ENCODE measurements at places on chromosomes 13 and 19.

- DNase-seq, result no peak
These were observed 4.1 kb upstream of the C13orf46 start for GRCh38 chr13:113977976-113978375.

DNA sequence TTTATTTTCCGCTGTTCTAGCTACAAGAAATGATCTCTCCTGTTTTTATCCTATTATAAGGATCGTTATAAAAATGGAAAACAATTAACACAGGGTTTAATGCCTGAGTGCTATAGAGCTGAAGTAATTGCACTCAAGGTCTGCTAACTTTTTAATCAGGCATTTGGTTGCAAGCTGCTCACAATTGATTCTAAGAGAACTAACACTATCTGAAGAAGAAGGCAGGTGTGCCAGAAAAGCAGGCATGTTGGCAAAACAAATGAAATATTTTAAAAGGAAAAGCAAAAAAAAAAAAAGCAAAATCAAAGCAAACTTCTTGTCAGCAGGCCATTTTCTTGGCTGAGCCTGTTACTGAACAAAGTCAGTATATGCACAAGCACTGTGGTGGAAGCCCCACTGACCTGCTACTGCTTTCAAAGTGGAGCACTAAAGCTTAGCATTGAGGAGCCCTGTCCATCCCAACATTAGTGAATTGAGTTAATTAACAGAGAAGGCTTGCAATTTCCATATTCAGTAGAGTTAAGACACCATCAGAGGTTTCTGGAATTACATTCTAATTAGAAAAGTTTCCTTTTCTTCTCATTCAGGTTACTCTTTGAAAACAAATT, 574.2 kb downstream of the PCDH9 start:
- DNase-seq, result no peak

GRCh38 chr13:30071969-30072817, 221.8 kb upstream of the UBL3 start:
- no peak for DNase-seq

DNA sequence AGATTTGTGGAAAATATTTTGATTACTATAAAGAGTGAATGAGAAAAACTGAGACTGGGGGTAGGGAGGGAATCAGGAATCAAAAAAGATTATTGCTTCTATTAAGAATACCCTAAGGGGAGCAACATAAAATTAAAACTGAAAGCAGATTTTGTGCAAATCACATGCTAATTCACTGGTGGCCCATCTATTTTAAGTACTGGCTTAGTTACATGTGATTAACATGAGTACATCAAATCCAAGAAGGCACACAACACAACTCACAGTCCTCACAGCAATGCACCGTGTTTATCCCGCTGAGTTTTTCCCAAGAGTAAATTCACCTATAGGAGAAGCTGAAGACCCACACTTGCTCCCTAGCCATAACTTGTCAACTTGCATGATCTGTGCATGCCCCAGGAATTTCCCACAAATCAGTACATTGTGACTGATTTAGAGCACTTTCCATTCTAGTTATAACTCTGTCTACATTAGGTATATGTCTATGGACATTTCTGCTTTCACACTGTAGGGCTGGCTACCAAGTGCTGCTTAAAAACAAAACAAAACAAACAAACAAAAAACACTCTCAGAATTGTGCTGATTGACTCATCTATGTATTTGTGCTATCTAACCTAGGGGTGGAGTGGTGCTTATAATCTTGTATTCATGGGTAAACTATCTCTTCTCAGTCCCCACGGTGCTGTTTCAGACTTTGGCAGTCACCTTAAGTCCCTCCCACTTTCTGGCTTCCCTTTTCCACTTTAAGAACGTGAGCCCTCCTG, 24.3 kb downstream of the AMER2 start:
- no peak for DNase-seq

DNA sequence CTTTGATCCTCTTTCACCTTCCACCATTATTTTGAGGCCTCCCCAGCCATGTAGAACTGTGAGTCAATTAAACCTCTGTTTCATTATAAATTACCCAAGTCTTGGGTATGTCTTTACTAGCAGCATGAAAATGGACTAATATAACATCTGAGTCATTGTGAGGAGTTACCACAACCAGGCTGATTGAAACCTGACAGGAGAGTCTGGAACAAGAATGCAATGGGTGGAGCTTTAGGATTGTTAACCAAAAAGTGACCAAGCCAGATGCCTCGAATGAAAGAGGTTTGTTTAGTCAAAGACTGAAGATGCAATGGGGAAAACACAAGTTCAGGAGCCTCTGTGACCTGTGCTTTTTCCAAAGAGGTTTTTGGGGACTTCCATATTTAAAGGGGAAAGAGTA, 659.0 kb downstream of the SLITRK6 start:
- no peak for DNase-seq

DNA sequence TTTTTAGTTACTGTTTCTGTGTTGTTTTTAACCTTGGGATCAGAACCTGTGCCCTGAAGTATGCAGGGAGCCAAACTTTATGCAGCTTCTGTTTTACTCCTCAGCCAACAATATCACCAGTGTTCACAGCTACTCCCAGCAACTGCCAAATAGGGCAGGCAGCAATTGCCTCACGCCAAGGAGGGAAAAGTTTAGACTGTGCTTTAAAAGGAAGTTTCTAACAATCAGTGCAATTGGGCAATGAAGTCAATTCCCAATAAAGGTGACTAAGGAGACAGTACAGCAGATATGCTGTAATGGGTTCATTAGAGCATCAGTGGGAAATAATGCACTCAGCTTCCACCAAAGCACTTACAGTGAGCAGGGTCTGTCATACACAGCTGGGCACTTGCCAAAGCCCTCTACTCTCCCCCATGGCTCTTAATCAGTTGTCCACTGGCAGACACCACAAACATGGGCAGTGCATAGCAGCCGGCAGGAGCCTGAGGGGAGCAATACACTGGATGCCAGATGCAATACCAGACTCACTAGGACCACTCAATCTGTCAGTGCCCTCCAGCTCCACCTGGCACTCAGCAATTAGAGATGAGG, 19.3 kb downstream of the ENOX1 start:
- no peak for DNase-seq

GRCh38 chr13:46051968-46052318, 603 bp downstream of the ZC3H13 start:
- DNase-seq, result no peak

- no peak for DNase-seq
These were observed 48.6 kb downstream of the PIN1 start for GRCh38 chr19:9883764-9884163.

DNA sequence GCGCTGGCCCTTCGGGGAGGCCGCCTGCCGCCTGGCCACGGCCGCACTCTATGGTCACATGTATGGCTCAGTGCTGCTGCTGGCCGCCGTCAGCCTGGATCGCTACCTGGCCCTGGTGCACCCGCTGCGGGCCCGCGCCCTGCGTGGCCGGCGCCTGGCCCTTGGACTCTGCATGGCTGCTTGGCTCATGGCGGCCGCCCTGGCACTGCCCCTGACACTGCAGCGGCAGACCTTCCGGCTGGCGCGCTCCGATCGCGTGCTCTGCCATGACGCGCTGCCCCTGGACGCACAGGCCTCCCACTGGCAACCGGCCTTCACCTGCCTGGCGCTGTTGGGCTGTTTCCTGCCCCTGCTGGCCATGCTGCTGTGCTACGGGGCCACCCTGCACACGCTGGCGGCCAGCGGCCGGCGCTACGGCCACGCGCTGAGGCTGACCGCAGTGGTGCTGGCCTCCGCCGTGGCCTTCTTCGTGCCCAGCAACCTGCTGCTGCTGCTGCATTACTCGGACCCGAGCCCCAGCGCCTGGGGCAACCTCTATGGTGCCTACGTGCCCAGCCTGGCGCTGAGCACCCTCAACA, 1.2 kb downstream of the F2RL3 start:
- DNase-seq, result no peak

DNA sequence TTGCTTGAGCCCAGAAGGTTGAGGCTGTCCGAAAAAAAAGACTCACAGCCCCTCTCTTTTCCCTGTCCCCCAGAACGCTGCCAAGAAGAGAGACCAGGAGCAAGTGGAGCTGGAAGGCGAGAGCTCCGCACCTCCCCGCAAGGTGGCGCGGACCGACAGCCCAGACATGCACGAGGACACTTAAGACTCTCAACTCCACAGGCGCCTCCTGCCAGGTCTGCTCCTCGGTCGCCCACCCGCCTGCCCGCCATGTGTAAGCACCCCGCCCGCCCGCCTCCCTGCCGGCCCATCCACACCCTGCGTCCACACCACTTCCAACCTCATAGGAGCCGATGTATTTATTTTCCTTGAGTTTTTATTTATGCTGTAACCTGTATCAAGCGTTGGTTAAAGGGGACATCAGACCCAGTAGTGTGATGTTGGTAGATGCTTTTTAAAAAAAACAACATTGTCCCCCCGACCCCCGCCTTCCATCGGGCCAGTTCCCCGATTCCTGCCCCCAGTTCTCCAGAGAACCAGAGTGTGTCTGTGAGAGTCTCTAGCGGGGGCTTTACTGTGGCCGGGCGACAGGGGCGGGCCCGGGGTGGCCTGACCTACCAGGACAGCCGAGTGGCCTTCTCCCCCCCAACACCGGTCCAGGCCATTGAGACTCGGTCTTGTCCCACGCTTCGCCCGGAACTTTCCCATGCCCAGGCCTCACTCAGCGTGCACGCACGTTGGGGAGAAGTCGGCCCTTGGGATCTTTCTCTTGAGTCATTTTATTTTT, 10.3 kb downstream of the DDA1 start:
- no peak for DNase-seq

- no peak for DNase-seq
These were observed 9.7 kb downstream of the LATS2 start for GRCh38 chr13:21051675-21052074.

DNA sequence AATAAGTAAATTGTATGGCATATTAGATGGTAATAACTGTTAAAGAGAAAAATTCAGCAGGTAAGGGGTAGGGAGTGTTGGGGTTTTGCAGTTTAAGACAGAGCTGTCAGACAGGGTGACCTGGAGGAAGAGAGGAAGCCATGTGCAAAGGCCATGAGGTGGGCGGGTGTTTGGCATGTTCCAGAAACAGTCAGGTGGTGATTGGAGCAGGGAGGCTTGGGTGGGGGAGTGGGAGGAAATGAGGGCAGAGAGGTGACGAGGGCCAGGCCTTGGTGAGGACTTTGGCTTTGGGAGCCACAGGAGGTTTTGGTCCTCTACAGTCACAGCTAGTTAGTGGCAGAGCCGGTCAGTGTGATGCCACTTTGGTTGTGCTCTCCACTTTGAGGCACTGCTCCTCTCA, 20.1 kb downstream of the RYR1 start:
- DNase-seq, result no peak

GRCh38 chr13:22121146-22121739, 450.4 kb downstream of the FGF9 start:
- DNase-seq, result no peak

DNA sequence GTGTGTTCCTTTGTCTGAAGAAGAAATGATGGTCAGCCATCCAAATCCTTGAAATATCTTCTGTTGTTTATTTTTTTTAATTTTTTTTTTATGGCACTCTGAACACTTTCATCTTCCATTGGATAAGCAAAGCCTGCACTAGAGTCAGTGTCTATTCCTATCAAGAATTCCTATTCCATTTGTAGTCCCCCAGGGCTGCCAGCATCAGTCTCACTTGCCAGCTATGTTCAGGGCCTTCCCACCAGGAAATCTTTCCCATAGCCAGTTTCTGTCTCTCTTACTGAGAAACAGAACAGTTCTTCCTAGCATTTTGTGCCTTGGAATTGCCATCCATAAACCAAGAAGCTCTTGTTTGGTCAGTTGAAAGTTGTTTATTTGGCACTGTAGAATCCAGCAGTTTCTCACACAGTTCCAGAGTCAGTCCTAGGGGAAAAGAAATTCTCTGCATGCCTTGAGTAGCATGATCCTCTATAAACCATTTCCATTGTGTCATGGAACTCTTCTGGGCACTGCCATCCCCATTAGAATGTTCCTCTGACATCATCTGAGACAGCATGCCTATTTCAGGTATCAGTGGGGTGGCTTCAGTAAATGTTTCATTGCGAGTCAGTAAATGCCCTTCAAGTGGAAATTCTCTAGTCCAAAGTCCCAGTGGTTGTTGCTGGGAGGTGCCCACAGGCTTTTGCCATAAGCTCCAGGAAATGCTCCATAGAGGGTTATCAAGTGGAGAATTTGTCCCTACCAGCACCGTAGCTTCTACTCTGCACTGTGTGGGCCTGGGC, 18.7 kb upstream of the SPRYD7 start:
- no peak for DNase-seq

DNA sequence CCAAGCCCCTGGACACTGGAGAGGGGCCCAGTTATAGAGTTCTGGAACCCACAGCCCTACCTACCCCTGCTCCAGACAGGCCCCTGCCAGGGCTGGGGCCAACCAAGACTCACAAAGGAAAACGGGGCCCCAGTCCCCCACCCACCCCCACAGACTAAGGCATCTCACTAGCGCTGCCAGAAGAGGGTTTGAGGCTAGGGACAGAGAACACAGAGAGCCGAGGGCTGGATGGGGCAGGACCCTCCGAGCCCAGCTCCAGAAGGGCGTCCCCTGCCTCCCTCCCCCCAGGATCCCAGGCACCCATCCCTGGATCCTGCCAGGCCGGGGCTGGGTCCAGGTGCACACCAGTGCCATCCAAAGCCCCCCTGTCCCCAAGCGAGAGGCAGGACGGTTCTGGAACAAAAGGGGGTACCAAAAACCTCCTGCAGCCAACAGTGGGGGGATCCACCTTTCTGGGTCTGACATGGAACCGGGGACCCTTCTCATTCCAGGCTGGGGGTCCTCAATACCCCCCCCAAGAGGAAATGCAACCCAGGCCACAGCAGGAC, 4.4 kb upstream of the REXO1 start:
- no peak for DNase-seq

GRCh38 chr13:26727633-26728032, 33.0 kb downstream of the GPR12 start:
- no peak for DNase-seq

DNA sequence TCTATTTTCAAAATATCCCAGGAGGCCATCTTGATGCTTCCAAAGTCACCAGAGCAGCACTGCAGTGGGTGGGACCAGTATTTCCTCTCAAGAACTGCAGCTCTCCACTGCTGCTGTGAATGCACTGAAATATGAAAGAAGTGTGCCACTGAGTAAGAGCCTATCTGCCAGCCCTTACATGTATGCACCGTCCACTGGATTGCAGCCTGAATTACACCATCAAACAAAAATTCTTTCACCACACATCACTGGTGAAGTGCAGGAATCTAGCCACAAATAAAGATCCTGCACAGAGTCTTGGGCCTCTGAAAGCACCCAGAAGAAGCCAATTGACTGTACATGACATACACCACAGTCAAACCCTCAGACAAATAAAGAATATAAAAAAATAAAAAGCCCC, 249.0 kb downstream of the LHFPL6 start:
- DNase-seq, result no peak

DNA sequence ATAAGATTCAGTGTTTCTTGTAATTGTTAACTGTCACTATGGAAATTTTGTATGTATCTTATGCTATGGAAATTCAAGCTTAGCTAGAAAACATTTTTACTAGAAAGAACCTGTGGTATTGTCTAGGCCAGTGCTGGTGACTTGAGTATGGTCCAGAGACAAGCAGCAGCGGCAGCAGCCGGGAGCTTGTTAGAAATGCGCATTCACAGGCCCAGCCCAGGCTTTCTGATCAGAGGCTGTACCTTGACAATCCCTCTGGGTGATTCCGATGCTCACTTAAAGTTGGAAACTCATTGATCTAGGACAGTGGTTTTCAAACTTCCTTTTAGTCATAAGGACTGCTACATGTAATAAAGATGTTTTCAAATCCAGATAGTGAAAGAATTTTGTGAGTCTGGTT, 287.4 kb downstream of the SHISA2 start:
- no peak for DNase-seq

GRCh38 chr19:12703046-12703445, 6.6 kb upstream of the FBXW9 start:
- no peak for DNase-seq

GRCh38 chr19:42267644-42268141, 1.4 kb upstream of the CIC start:
- DNase-seq, result no peak

Data from activated naive CD4-positive, alpha-beta T cell treated with Interleukin-2 at 50 U/mL for 16 hours (primary cell).